AG10803 (cell line): ENCODE measurements at places on chromosomes 2 and 18.
A peak's percentile ranks its signal among the peaks of the same experiment; 100 is the strongest.

- DNase-seq: peak; percentile 79
Observed at GRCh38 chr18:44599412-44599811, 81.3 kb upstream of the SETBP1 start.

GRCh38 chr2:205405194-205405593, 277.1 kb upstream of the NRP2 start:
- DNase-seq: no peak

GRCh38 chr2:85017411-85018048, 46.6 kb downstream of the KCMF1 start:
- DNase-seq: no peak

GRCh38 chr2:1625281-1626001, 118.9 kb downstream of the PXDN start:
- DNase-seq: peak; percentile 81

DNA sequence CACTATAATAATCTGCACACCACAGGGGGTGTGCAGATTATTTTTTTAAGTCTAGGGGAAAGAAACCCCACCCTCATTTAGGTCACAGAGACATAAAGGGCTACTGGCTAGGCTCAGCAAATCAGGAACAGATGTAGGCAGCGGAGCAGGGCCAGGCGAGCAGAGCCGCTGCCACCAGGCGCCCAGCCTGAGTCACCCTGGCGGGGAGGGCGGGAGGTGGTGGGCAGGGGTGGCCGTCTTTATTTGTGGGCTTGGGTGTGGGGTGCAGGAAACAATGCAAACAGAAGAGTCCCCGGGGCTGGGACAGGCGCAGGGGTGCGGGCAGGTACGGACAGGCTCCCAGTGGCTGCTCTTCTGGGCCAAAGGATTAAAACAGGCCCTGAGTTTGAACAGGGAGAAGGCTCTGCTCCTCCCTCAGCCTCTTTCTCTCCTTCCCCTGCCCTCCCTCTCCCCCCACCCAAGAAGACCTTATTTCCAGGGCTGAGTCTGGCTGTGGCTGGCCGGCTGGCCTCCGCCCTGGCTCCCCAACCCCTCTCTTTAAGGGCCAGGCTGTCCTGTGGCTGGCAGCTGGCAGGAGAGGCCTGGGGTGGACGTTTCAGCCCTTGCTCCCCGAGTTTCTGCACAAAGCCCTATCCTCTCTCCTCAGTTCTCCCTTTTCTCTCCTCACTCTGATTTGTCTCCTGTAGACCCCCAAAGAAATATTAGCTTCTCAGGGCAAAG, 142.9 kb upstream of the SMAD2 start:
- DNase-seq: peak; percentile 44

DNA sequence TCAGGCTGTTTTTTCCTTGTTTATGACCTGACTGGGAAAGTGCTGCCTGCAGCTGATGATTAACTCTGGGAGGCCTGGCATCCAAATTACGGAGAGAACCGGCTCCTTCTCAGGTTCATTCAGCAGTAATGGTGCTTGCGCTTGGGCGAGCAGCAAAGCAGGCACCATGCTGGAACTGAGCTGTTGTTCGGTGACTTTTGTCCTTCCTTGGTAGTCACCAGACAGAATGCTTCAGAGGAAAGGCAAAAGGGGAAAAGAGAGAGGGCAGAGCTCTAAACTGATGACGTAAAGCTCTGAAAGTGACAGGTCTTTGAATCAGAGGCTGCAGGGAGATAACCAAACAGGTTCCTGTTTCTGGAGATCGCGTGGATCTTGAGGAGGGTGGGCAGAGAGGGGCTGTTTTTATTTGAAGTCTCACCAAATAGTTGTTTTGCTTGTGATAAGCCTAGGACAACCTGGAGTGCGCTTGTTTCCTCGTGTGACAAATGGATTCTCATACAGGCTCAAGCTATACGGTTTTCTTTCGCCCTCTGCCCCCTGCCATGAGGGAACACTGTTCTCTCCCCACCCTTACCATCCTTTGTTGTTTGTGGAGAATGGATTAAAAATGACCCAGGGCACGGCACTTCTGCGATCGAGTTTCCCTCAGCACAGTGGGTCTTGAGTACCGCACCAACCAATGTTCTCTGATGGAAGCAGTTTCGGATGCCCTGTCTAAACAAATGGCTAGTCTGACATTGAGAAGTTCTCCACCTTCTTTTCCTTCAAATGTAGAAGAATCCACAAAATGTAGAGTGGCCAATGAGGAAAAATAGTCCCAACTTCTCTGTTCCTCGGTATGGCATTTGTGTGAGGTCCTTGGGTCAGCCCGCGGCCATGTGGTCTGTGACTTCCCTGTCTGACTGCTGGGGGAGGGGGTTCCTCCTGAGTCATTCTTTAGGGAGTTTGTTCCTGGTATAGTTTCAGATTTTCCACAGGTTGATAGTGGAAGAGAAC, 1.3 kb downstream of the RASGRP3 start:
- no peak for DNase-seq

GRCh38 chr2:233009661-233010060, 3.4 kb downstream of the NGEF start:
- DNase-seq: no peak

DNA sequence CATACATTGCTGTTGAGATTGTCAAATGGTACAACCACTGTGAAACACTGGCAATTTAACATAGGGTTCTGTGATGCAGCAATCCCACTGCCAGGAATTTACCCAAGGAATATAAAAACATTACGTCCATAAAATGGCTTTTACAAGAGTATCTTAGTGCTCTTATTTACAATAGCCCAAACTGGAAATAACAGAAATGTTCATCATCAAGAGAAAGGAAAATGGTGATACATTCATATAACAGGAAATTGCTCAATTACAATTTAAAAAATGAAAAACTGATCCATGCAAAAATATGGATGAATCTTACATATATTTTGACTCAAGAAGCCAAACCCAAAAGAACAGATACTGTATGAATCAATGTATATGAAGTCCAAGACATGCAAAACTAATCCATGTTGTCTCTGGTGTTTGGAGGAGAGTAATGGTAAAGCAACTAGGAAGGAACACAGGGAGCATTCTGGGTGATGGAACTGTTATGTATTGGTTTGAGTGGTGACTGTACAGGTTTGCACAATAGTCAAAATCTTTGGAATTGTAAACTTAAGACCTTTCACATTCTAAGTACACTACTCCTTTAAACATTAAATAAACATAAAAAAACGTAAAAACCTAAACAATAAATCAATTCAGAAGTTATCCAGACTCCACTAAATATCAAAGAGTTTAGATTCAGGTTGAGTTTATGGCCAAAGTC, 104.8 kb upstream of the WDR75 start:
- peak; percentile 40 for DNase-seq

DNA sequence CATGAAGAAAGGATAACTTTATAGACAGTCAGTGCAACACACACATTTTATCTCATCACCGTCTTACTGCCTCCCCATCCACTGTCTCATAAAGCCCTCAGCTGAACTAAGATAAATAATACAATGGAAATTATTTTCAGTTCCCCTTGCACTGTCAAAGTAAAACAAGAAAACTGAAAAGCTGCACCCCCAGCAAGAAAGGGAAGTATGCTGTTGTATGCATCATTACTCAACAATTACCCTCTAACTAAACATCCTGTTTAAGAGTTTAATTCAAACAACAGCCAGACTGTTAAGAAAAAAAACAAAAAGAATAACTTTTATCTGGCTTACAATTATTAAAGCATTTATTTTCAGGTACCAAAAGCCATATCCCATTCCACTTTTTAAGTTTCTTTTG, 25.0 kb downstream of the MPPE1 start:
- no peak for DNase-seq

DNA sequence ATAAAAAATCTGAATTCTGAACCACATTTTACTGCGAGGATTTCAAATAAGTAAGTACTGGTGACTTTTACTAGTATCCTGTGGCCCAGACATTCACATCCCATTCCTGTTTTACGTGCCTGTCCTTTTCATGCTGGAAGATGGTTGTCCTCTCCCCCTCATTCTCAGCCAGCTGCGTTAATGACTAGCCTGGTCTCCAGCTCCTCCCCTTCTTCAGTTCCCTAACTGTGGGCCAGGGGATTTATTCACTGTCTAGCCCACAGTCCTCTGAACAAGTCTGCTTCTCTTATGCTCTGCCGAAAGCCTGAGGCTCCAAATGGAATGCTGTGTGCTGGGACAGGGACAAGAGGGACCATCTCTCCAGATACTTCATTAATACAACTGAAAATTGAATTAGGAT, 373.9 kb downstream of the PTPRM start:
- no peak for DNase-seq

GRCh38 chr18:75341267-75341666, 86.2 kb downstream of the SMIM21 start:
- DNase-seq: peak; percentile 4

- no peak for DNase-seq
Observed at GRCh38 chr2:169684135-169684565, 10.1 kb downstream of the CFAP210 start.

GRCh38 chr2:226327830-226328229, 471.8 kb downstream of the IRS1 start:
- DNase-seq: no peak

GRCh38 chr2:181052523-181052891, 72.1 kb downstream of the UBE2E3 start:
- no peak for DNase-seq

GRCh38 chr2:159562248-159562647, 54.1 kb downstream of the BAZ2B start:
- peak; percentile 46 for DNase-seq

DNA sequence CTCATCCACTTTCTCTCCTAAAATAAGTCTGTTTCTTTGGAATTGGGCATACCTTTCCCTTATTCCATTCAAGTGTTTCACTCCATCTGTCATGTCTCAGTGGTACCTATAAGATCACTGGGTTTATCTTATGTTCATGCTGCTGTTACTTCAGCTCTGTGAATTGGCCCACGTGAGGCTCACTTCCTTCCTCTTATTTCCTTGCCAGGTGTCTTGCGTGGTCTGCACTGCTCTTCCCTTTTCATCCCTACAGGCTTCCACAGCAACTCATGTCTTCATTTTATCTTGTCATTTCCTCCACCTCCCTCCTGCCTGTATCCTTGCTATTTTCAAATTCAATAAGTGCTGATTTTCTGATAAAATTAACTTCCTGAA, 159.1 kb upstream of the ALPP start:
- no peak for DNase-seq

GRCh38 chr18:21702602-21703001, 2.0 kb downstream of the ABHD3 start:
- no peak for DNase-seq

DNA sequence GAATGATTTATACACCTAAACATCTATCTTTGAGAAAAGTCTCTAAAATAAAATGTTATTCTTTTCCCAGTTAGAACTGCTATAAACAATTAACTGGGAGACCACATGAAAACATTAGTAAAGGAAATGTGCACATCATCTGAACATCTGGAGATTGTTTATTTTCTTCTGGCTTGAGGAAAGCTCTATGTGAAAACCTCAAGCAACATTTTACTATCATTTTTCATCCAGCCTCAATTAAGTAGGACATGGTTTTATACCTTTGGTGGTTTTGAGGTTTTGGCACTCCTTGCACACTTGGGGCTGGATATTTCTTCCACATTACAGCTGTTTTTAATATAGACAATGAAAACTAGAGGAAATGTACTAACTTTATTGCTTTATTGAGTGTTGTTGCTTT, 609.5 kb upstream of the SLC8A1 start:
- peak; percentile 78 for DNase-seq

DNA sequence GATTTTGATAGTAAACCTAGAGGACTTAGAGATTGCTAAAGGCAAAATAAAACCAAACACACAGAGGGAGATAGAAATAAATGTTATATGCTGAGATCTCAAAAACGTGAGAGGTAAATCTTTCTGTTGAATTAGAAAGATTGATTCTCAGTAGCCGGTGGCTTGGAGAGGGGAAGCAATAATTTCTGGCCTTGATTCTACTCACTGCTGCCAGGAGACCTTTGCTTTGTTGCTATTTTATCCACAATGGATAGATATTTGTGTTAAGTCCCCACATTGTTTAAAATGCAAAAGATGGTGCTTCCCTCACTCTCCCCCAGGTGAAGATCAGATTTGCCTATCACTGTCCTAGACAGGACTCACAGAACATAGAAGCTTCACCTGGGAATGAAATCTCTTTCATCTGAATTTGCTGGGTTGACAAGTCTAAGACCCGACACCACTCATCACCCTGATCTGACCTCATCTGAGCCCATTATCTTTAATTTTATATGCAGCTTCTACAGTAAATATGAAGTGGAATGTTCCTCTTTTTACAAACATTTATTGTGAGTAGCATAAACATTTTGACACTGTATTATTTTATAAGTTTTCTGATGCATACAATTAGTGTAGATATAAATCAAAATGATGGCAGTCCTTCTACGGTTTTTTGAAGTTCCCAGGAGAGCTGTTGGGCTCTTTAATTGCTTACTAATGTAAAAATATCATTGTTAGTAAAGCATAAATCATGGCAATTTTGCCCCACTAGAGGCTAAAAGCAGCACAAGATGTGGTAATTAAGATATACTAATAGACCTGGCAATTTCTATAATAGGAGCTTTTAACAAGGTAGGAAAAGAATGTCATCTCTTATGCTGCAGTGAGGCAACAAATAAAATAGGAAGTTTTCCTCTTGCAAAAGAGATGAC, 149.7 kb downstream of the DCC start:
- DNase-seq: no peak

- no peak for DNase-seq
Observed at GRCh38 chr2:1521878-1522830, 108.9 kb downstream of the TPO start.

GRCh38 chr18:53553030-53553429, 671.4 kb downstream of the MBD2 start:
- no peak for DNase-seq

DNA sequence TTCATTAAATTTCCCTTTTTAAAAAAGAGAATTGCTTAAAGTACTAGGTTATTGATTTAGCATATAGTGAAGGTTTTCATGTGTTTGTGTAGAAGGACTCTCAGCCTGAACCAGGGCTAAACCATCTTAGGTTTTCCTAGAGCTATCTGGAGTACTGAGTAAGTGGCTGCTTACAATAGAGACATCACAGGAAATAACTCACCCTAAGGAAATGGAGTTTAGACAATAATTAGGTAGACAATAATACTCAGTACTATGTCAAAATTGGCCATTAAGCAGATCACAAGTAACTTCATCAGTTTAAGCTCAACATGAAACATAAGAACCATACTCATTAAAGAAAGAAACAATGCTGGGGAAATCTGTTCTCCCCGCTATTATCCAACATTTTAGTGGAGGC, 240.0 kb downstream of the RND3 start:
- no peak for DNase-seq

GRCh38 chr2:28333606-28334526, 58.8 kb upstream of the FOSL2 start:
- peak; percentile 29 for DNase-seq

GRCh38 chr2:3446381-3446780, 66.9 kb downstream of the TRAPPC12 start:
- DNase-seq: no peak
